ENCODE measurements at places on chromosomes 12 and 14.
A peak's percentile ranks its signal among the peaks of the same experiment; 100 is the strongest.

DNA sequence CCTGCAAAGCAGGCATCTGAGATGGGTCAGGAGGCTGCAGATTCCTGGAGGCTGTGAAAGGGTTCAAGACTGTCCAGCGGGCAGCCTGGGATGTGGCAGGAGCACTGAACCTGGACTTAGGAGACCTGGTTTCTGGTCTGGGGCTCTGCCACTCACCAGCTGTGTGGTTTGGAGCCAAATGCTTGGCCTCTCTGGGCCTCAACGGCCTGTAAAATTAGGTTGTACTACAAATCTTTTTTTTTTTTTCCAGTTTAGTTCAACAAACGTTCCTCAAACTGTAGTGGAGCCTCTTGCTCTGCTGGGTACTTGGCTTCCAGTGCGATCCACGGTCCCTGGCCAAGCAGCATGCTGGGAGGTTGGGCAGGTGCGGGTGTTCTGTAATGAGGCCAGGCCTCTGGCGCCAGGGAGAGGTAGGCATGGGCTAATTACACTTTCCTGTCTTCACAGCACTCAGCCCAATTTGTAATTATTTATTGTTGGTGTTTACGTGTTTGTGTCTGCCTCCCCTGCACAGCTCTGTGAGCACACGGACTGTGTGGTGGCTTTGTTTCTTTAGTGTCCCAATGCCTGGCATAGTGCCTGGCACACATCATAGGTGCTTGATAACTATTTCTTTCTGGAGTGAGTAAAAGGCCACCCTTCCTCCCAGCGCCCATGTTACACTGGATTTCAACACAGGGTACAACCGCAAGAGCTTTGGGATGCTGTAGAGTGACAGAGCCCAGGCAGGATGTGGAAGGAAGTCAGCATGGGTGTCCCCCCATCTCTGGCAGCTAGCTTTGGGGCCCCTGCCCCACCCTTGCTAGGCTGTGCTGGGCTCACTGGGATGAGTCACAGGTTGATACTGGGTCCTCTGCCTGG, 5.8 kb upstream of the KRT80 start:
- DNase-seq = peak; percentile 72

- no peak for DNase-seq
Observed at GRCh38 chr14:25231004-25231403, 181.1 kb upstream of the STXBP6 start.

DNA sequence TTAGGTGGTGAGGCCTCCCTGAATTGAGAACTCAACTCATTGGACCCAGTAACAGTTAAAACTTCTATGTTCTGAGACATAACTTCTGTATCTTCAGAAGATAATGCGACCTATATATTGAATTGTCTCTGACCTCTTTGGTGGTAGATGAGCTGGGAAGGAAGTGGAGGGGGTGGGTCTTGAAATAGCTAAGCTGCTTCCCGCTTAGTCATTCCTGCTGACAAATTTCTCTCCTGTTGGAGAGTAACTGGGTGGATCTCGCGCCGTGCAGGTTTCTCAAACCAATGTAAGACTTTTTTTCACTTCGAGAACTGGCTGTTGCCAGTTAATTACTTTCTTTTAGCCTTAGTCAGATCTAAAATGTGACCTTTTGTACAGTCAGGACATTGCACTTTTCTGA, 100.8 kb downstream of the PPHLN1 start:
- peak; percentile 22 for DNase-seq

GRCh38 chr12:92696216-92696615, 6.6 kb upstream of the PLEKHG7 start:
- peak; percentile 7 for DNase-seq

- DNase-seq = peak; percentile 47
Observed at GRCh38 chr12:92827836-92828431, 101.2 kb downstream of the EEA1 start.

DNA sequence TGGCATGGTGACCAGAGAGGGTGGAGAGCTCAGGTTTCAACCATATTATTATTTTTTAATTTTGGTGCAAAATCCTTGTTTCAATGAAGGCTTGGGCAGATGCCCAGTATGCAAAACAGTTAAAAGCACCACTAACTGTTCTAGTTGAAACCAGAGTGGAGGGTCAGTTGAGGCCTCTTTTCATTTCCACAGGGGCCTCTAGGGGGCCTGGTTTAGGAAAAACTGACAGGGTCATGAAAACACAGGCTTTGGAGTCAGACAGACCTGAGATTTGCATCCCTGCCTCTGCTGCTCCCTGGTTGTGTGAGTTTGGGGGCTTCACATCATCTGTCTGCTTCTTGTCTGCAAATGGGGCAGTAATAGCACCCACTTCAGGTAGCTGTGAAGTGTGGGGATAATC, 3.3 kb upstream of the RPH3A start:
- no peak for DNase-seq

DNA sequence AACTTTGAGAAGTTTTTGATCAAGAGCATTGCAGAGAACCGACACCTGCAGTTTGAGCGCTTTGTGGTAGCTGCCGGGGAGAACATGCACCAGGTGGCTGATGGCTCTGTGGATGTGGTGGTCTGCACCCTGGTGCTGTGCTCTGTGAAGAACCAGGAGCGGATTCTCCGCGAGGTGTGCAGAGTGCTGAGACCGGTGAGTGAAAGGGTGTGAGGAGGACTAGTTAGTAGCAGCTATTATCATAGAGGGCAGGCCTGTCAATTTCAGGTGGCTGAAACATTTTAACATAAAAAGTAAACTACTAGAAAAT, 27.0 kb upstream of the HIGD1C start:
- DNase-seq = no peak

GRCh38 chr12:89742337-89743022, 33.8 kb upstream of the ATP2B1 start:
- DNase-seq = no peak

DNA sequence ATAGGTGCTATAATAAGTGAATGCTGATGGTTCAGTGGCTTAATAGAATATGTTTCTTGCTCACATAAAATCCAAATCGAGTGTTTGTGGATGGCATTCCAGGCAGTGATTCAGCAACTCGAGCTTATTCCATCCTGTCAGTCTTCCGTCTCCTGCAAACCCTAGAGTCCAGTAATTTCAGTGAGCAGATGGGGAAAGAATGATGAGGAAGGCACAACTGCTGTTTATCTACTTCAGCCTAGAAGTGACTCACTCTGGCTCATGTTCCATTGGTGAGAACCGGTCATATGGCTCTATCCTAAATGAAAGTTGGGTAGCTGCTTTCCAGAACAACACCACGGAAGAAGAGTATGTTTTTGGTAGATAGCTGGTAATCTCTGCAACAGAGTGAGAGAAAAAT, 421.8 kb upstream of the PDE3A start:
- no peak for DNase-seq

DNA sequence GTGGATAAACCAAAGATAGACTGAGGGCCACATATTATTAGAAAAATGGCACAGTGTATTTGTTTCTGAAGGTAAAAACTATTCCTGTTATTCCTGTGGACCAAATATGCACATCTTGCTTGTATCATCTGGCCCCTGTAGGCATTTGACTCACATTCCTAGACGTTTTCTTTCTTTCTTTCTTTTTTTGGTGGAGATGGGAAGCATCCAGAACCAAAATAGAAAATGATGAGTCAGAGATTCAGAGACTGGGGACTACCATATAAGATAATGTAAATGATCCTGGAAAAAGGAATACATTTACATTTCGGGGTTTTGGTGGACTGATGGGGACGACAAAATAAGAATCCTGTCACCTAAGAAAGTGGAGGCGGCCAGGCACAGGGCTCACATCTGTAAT, 24.2 kb downstream of the TRIM9 start:
- no peak for DNase-seq

GRCh38 chr12:25423355-25424050, 129.6 kb downstream of the LMNTD1 start:
- no peak for DNase-seq

- no peak for DNase-seq
Observed at GRCh38 chr14:38839694-38840365, 263.2 kb downstream of the SEC23A start.

All from inflammatory macrophage treated with lipopolysaccharide for 4 hours (primary cell).